ENCODE measurements at places on chromosomes 7 and 10.

DNA sequence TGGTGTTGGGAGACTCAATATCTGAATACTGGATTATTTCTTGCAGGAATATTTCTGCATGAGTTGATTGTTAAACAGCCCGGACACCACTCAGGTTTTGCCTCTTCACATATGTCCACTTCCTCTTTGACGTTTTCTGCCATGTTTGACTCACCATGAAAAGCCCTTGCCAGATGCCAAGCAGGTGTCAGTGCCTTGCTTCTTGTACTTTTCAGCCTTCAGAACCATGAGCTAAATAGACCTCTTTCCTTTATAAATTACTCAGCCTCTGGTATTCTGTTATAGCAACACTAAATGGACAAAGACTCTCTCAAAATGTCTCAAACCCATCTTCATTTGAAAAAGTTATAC lies 24.7 kb upstream of the MACC1 start:
- DNase-seq: no peak

DNA sequence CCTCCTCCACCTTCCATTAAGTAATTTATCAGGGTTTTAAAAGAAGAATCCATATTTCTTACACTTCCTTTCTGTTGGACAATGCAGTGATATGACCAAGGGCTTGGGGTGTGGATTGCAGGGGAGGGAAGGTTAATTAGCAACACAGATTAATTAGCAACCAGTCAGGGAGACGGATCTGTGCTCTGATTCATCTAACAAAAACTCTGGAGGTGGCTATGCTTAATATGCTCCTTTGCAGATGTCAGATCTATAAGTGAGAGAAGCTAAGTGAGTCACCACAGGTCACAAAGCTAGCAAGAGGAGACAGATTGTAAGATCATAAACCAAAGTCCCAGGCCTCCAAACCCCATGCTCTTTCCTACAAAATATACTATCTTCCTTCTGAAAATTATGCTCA lies 178.8 kb upstream of the ITGB1 start:
- no peak for DNase-seq

DNA sequence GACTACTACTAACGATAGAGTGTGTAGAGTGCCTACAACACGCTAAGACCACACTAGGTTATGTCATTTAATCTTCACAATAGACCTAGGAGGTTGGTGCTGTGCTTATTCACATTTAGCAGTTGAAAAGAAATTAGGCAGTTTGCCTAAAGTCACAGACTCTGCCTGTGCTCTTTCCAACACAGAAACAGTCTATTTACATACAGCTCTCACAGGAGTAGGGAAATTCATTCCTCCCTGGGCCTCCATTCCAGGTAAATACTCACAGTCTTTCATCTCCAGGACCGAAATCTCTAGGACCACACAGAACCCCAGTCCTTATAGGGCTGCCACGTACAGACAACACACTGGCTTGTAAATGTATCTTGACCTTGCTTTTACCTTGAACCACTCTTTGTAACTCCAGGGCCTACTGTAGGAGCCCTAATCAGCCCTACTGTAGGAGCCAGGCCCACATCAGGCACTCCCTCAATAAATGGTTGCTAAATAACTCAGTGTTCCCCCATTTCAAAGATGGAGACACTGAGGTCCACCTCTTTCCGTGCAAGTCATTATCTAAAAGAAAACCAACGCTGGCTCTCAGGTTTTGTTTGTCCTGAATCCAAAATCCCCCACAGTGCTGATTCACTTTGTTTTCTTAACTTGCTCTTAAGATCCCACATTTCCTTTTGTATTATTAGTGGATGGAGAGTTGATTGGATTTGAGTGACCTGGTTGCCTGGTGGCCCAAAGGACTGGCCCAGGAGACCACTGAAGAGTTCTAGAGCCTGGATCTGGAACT lies 146.9 kb downstream of the KCNMA1 start:
- no peak for DNase-seq

DNA sequence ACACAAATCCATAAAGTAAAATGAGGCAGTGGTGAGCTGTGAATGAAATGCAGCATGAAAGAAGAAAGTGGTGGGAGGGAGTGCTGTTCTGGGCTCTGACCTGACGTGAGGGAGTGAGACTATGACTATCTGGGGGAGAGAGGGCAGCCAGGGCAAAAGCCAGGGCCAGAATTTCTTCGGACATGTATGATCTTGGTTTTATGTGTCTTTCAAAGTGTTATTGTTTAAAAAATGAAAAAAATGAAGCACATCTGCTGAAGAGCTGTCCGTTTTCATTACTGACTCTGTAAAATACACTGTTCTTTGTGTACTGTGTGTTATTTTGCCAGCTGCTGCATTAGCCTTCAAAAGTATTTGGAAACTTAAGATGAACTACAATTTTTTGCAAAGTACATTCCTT lies 70.2 kb upstream of the KLF14 start:
- no peak for DNase-seq

GRCh38 chr10:75782463-75783248 lies 351.2 kb downstream of the LRMDA start:
- DNase-seq: peak; percentile 17

Data from suppressor macrophage treated with lipopolysaccharide for 4 hours (primary cell).